ENCODE measurements at places on chromosomes 3 and 15.

DNA sequence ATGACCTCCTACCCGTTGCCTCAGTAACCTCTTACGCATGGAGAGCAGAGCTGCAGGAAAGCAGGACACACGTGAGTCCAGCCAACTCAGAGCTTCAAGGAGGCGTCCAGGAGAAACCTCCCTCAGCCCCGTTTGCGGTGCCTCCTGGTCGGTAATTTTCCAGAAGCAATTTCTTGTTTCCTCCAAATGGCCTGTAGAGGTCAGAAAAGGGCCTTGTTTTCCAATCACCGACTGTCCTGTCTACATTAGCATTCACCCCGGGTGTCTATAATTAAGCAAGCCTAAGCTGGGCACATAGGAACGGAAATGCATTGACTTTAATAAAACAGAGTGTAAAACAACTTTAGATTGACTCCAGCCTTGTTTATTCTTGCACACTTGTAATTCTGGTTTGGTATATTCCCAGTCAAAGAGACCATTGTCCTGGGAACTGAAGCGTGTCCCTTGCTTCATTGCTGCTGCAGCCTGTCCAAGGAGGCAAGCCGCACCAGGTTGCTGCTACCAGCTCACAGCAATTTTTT lies 836.2 kb downstream of the AGBL1 start:
- peak; percentile 1 for DNase-seq

DNA sequence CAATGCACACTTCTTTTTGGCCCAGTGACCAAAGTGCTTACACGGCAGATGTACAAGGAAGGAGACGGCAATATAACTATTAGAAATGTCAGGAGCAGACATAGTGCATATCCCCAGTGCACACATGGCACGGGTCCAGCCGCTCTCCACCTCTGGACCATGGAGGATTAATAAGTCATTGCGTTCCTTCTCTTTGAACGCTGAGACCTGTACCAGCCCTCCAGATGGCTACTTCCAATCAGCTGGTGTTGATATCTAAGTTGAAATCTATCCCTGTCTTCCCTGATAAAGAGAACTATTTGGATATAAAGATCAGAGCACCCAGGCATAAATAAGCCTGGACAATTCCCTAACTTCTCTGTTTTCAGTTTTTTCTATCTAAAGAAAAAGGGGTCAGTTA lies 212.5 kb downstream of the CADPS start:
- no peak for DNase-seq

DNA sequence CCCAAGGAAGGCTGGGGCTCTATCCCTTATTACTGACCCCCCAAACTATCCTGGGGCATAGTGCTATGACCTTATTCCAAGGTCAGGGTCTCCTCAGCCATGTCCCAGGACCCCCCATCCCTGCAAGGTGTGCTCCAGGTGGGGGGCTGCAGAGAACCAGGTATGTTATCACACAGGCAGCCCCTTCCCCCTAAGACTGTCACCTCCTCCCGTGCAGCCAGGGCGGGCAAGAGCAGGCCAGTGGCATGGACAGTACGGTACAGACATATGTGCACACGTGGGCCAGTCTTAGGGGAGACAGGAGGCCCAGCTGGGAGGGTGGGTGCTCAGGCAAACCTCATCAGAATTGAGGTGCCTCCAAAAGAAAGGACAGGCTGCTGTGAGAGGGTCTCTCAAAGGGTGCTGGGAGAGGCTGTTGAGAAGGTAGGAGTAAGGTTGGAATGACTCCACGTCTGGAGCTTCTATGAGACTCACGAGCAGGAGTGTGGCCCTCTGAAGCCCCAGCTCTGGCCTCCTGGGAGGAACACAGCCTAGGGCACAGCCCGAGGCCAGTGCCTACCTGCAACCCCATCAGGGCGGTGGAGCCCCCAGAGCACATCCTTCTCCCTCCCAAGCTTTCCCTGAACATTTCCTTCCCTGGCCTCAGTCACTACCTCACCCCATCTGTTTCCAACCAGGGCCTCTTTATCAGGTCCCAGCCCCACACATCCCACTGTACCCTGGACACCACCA lies 1.7 kb upstream of the COL7A1 start:
- DNase-seq, result no peak

DNA sequence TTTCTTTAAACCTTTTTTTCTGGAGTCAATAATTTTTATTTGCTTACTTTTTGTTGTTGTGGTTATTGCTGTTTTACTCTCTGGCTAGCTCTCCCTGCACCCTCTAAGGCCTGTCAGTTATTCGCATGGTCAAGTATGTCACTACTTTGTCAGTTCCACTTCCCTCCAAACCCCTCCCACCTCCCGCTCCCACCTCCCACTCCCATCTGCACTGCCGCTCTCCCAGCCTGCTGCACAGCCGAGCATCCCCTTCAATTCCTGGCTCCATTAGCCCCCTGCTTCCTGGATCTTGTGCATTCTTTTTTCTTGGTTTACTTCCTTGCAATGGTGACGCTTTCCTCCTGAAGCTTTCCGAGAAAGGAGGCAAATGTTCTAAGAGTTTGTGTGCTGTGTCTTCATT lies 218.0 kb downstream of the XXYLT1 start:
- no peak for DNase-seq

DNA sequence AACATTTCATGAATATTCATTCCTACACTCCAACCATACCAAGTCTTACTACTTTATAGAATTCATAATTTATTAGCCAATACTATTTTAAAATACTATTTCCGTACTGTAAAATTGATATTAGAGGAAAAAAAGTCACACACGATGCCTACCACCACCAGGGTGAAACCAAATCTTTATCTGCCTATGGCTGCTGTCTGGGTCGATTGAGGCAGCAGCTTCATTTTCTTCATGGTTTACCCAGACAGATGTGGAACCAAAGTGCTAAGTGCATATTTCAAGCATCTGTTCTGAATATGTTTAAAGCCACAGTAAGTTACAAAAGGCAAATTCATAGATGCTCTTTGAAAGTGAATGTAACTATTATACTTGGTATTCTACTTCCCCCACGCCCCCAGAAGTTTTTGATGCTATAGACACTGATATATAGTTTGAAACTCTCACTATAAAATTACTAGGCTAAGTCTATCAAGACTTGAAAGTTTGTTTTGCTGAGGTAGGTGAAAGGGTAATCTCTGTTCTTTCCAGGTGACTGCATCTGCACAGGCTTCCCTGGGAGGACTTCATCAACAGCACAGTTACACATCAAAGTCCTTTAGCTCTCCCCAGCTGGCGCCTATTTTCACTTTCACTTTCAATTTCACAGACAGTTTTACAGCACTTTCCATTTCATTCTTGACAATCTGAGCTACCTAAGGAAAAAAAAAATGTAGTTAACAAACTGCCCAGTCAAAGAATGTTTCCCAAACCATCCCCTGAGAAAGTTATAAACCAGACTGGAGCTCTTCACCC lies 113.9 kb downstream of the POLQ start:
- no peak for DNase-seq

- DNase-seq, result no peak
Observed at GRCh38 chr15:35533130-35534110, 12.5 kb downstream of the DPH6 start.

DNA sequence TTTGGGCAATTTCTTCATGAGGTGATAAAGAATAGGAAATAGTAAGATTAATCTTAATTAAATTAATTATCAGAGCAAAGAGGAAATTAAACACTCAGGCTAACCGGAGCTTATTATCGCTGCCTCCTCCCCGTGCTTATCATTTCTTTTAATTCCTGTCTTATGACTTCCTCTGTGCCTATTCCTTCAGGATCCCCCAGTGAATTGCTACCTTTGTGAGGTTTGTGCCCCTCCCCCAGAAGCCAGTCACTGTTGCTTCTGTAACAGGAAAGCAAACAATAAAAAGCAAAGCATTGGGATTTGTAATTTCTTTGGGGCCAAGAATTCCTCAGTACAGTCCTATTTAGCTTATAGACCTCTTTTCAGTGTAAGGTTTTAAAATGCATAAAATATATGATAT lies 164.5 kb downstream of the CADPS start:
- DNase-seq, result no peak

DNA sequence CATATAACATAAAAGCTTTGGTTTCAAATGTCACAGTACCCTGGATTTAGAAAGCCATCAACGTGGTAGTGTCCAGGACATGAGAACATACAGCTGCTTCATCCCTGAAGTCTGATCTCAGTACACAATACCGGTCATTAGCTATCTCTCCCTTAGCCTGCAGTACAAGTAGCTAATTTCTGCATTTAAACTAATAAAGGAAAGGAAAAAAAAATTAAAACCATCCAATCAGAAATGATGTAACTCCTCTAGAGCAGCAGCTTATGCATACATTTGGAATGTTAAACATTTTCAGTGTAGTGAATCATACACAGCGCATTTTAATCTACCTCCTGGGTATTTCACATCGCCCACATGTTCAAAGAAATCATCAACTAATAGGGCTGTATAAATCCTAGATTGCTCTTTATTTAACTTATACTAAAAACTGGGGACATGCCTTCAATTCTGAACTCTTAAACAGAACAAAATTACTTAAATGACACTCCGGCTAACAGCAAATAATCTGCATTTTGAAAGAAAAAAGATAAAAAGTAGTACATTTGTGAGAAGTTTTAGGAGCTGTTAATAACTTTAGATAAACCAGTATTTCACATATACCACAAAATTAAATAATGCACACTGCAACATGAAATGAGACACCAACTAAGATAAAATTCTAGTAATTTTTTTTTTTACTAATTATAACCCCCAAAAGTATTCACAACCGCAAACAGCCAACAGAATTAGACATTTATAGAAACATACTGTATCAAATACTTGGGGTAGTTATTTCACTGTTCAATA lies 3.7 kb downstream of the IGF2BP2 start:
- DNase-seq, result peak; percentile 34

GRCh38 chr3:38165722-38166387 lies 518 bp downstream of the OXSR1 start:
- DNase-seq, result no peak

DNA sequence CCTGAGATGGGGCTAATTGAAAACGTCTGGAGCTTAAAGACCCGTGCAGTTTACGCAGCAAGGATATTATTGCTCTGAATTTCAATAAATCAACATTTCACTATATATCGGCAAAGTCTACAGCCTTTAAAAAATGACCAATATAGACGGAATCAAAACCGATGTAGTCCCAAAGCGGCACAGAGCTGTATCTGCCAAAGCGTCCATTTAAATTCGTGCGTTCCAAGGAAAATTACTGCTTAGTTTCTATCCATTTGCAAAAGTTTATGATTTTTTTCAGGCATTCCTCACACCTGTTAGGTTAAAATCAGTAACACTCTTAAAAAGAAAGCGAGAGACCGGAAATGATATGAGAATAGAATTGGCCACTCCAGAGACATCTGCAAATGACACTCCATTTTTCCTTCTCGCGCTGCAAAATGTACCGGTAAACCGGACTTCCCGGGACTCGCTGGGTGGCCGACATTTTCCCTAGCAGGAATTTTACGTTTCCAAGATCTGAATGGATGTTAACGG lies 777 bp upstream of the EIF4A2 start:
- DNase-seq, result no peak

DNA sequence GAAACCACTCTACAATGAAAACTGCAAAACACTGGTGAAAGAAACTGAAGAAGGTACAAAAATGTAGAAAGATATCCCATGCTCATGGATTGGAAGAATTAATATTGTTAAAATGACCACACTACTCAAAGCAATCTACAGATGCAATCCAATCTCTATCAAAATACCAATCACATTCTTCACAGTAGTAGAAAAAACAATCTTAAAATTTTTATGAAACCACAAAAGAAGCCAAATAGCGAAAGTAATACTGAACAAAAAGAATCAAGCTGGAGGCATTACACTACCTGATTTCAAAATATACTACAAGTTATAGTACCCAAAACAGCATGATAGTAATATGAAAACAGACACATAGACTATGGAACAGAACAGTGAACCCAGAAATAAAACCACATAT lies 36.9 kb downstream of the TXNRD3 start:
- DNase-seq, result no peak

DNA sequence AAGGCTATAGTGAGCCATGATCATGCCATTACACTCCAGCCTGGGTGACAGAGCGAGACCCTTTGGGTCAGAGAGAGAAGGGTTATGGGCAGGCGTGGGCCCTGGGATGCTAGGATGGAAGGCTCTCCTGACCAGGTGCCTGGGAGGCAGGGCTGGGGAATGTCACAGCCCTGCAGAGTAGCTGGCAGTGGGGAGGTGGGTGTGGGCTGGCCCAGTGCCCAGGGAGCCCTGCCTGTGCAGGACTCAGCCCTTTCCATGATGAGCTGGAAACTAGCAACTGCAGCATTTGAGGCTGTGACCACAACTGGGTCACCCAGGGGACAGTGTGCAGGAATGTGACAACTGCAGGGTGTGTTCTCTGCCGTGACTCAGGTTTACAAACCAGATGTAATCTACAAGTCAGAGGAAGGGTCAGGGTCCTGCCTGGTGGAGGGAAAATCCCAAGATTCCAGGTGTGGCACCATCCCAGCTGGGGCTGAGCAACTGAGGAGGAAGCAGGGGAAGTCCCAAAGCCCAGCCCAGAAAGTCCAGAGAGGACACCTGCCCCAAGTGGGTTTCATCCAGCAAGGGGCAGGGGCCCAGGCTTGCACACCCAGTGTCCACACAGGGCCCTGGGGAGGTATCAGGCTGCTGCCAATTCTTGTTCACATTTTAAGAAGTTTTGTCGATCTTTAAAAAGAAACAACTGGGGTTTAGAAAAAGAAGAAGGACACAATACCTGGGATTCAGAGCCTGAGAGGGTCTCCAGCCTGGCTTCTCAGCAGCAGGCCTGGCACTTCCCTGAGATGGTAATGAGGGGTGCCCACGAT lies 45.5 kb downstream of the SLC28A1 start:
- DNase-seq, result no peak

- no peak for DNase-seq
Observed at GRCh38 chr3:181086011-181086410, 96.5 kb upstream of the DNAJC19 start.

- DNase-seq, result no peak
Observed at GRCh38 chr3:49639551-49639950, 34.6 kb upstream of the APEH start.

DNA sequence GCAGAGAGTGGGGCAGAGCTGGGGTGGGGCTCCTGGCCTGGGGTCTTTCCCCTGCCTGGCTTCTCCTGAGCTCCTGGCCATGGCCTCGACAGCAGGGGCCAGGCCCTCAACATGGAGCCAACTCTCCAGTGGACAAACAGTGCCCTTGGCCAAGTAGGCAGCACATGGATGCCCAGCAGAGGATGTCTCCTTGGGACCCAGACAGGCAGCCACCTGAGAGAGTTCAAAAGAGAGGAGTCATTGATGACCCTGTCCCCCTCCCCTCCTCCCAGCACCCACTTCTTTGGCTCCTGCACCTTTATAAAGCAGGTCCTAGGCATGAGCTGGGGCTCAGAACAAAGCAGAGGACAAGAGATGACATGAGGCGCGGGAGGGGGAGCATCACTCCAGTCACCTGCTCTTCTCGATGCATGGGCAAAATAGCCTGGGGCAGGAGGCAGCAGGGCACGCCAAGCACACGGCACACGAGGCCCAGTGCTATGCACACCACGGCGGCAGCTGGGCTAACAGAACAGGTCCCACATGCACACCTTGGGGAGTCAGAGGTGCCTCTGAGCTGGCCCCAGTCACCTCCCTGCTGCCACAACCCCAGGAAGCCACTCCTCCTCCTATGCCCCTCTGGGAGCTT lies 27.4 kb downstream of the SHISA5 start:
- DNase-seq, result no peak

- DNase-seq, result no peak
Observed at GRCh38 chr3:72436863-72437592, 411.2 kb downstream of the SHQ1 start.

GRCh38 chr3:61414456-61414855 lies 146.9 kb upstream of the PTPRG start:
- no peak for DNase-seq

GRCh38 chr3:11769704-11770476 lies 76.8 kb downstream of the TAMM41 start:
- DNase-seq, result no peak
